GM04503 (cell line): ENCODE measurements at places on chromosomes 11 and 22.

DNA sequence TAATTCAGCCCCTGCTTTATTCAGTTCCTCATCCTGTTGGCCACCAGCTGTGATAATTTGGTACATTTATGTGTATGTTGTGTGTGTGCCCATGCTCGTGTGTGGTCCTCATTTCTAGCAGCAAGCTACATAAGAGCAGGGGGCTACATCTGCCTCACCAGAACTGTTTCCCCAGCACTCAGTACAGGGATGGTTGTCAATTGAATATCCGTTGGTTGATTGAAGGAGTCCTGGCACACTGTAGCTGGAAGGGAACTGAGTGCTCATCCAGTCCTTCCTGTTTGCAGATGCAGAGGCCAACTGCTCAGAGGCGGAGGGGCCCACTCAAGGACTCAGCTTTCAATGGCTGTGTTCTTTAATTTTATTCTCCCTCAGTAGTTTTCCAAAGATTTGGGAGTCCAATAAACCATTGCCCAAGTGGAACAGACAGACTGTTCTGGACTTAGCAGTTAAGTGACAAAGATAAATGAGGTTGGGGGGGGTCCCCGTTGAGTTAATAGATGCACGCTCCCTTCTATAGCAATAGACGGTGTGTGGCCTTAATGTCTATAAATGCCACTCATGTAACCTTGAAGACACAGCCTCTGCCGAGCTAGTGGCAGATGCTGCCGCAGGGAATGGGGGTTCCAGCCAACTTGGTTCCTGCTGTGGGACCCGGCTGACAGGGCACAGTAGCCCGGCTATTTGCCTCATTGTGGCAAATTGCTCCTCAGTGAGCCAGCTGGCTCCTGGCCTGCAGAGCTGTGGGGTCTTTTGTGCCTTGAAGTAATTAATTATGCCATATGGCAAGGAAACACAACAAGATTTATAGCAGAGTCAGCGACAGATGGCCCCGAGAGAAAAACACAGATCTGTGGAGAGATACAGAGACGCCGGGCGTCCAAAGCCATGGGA, 71.4 kb upstream of the GRK3 start:
- DNase-seq, result no peak

- DNase-seq, result no peak
These were observed 71.2 kb downstream of the HSD17B12 start for GRCh38 chr11:43751726-43752125.

DNA sequence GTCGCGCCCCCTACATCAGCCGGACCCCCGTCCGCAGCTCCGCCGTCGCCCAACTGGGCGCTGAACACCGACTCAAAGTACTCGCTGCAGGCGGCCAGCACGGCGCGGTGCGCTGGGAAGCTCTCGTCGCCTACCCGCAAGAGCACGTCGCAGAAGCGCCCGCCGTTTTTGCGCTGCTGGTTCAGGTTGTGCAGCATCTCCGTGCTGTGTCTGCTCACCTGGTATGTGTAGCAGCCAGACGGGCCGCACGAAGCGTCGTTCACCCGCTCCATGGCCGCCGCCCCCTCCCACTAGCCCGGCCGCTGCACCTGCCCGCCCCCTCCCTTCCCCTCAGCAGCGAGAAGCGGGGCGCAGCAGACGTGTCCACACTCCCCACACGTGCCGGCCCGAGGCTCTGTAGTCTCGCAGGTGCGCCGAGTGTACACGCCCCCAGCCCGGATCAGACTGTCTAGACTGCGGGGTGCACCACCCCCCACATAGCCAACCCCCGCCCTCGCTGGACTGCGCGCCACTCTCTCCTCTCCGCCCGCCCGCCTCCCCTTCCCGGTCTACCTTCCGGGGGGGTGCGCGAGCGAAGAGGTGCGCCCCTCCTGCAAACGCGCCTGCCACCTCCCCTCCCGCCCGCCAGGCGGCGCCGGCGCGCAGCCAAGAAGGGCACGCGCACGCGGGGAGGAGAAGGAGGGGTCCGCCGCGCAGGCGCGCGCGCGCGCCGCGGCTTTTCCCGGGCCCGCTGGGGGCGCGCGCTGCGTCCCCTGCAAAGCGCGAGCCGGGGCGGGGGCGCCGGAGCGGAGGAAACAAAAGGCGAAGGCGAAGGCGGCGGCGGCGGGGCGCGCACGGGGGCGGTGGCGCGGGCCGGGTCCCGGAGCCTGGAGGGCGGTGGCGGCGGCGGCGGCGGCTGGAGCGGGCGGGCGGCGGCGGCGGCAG, 553 bp downstream of the PATZ1 start:
- DNase-seq, result no peak

DNA sequence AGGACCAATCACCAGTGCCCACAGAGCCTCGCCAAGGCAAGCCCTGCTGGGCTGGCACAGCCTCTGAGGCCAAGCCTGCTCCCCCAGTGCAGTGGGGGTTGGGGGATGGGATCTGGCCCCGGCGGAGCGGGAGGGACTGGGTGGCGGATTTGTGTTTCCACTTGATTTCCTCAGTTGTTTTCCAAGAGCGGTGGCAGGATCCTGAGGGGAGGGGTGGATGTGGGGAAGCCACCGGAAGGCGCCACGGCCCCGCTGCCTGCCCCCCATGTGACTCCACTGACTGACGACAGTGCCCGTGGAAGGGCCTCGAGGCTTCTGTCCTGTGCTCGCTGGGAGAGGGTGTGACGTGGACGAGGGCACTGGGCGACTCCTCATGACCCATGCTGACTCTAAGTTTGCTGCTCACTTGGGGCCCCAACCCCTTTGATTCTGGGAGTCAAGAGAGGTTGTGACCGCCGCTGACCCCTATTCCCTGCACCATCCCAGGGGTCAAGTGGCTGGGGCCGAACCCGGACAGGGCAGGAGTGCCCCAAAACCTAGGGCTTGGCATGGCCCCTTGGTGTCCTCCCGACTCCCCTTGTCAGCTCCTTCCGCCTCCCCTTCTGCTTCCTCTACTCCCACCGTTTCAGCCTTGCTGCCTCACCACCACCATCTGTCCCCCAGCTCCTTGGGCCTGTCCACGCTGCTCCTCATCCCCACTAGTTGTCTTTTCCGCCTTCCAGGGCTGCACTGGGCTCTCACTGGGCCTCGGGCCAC, 23.5 kb upstream of the PICK1 start:
- DNase-seq, result no peak

- no peak for DNase-seq
These were observed 101.0 kb downstream of the ARL14EP start for GRCh38 chr11:30423886-30424285.

GRCh38 chr11:119800171-119800570, 71.2 kb upstream of the NECTIN1 start:
- DNase-seq, result no peak

- no peak for DNase-seq
These were observed 169.2 kb upstream of the NCAM1 start for GRCh38 chr11:112792070-112792469.

DNA sequence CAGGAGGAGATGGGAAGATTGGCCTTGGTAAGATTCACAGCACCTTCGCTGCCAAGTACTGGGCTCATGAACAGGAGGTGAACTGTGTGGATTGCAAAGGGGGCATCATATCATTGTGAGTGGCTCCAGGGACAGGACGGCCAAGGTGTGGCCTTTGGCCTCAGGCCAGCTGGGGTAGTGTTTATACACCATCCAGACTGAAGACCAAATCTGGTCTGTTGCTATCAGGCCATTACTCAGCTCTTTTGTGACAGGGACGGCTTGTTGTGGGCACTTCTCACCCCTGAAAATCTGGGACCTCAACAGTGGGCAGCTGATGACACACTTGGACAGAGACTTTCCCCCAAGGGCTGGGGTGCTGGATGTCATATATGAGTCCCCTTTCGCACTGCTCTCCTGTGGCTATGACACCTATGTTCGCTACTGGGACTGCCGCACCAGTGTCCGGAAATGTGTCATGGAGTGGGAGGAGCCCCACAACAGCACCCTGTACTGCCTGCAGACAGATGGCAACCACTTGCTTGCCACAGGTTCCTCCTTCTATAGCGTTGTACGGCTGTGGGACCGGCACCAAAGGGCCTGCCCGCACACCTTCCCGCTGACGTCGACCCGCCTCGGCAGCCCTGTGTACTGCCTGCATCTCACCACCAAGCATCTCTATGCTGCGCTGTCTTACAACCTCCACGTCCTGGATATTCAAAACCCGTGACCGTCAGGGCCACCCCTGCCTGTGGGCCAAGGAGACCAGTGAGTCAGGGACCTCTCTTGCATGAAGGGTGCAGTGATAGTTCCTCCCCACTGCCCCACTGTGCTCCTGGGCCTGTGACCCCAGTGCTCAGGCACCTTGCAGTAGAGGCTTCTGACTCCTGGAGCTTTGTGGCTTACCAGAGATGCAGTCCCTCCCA, 83.6 kb downstream of the BCR start:
- no peak for DNase-seq

DNA sequence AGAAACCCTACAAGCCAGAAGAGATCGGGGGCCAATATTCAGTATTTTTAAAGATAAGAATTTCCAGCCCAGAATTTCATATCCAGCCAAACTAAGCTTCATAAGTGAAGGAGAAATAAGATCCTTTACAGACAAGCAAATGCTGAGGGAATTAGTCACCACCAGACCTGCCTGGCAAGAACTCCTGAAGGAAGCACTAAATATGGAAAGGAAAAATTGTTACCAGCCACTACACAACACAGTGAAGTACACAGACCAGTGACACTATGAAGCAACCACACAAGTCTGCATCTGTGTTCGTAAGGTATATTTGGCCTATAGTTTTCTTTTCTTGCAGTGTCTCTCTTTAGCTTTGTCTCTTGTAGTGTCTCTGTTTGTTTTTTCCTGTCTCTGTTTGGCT, 29.0 kb downstream of the TMEM225 start:
- DNase-seq, result no peak

DNA sequence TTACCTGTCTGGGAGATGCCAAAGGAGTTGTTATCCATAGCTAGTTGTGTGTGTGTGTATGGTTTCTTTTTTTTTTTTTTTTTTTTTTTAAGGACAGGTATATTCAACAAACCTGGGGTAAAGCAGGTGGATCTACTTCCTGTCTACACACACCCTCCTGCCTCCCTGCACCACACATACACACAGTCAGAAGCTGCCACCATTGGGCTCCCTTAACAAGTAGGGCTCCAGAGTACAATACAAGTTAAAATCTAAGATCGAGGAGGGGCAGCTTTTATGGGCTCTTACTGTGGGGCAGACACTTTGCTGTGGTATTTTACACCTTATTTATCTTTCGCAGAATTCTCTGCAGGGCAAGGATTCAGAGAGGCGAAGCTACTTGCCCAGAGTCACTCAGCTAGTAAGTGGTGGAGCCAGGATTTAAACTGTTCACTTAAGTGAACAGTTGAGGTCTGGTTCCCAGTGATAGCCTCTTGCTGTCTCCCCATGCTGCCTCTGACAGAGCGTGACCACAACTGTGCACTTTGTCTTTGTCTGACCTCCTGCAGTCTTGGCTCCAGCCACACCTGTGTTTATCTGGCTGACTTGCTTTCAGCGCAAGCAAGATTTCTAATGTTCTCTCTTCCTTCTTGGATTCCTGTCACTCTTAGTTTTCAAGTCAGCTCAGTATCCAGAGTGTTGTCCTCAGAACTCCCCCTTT, 135.0 kb downstream of the CSNK2A3 start:
- no peak for DNase-seq

DNA sequence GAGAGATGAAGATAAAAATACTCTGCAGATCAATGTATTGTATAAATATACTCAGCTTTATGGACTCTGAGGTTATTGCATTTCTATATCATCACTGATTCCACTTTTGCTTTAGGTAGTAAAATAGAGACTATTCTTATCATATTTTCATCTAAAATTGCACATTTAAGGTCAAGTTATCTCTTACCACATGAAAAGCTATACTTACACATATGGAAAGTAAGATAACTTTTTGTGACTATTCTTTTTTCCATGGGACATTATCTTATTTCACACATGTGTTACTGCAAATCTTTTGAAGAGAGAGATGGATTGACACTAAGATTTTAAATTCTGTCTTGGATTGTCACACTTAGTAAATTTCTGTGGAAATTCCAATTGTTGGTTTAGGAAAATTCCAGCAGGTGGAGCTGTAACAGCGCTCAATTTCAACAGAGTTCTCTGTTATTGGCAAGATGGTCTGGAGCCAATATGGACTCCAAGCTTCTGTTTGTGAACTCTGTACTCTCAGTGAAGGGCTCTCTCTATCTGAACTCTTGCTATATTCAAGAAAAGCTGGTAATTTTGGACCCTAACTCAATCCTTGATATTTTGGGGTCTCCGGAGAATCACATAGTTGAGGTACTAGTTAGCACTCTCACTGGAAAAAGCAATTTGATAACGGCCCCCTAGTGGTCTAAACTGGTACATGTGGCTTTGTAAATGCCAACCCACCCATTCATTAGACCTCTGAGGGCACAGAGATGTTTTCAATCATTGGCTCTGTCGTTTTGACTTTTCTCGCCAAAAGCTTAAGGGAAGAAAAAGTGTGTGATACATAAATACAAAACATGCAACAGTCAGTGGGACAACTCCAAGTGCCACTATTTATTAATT, 429.7 kb downstream of the ETS1 start:
- DNase-seq, result peak; percentile 46

DNA sequence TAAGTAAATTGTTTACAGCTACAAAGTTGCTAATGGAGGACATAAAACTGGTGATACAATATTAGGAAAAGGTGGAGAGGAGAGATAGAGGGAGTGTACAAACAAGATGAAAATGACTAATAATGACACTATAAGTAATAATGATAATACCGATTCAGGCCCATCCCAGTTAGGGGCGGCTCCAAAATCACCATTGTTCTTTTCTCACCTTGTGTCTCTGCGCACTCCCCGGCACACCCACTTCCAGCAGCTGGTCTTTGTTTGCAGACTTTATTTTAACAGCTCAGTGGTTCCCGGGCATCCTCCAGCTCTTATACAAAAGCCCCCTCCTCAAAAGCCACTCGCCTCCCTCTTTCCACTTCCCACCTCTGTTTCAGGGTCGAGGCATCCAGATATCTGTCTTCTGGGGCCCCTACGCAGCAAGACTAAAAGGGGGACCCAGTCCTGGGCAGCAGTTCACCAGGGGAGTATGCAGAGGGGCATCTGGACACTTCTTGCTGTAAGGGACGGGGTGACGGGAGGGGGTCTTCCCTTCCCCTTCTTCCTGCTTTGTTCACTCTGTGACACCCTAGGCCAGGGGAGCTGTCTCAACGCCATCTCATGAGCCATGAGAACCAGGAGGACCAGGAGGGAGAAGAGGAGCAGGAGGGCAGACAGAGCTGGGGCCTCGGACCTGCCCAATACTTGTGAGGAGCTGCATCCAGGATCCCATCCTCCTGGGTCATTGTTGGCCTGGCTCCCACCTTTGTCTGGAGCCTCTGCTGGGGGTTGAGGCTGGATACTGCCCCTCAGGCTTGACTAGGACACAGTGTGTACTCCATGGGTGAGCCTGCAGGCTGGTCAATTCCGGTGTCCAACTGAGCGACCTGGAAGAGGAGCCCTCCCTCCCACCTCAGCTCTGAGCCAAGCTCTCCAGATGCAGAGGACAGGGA, 2.7 kb downstream of the APOL2 start:
- DNase-seq, result no peak

DNA sequence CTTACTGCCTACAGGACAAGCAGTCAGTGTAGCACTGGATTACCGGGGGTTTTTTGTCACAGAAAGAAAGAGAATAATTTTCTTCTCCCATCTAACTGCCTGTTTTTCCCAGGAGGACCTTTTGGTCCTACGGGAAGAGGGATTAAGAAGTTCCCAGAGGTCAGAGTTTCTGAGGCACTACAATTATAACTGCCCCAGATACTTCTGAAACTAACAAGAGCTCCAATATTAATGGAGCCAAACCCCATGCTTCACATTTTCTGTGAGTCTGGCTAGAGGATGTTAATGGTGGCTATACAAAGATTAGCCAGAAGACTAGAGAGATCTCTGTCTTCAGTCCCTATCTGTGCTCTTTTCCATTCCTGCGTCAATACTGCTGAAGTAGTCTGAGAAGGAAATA, at the start of gene OR56A3:
Gene OR56A3 (plus strand): TSS at position 301 of the 400 bp plus-strand sequence. CDS start 5,096 bp downstream, outside the sequence.
- no peak for DNase-seq

GRCh38 chr11:97502201-97502600, 1112.4 kb downstream of the JRKL start:
- DNase-seq, result no peak

GRCh38 chr11:43579171-43579918, 101.2 kb upstream of the HSD17B12 start:
- no peak for DNase-seq
